ENCODE measurements at places on chromosomes 6 and 20.

DNA sequence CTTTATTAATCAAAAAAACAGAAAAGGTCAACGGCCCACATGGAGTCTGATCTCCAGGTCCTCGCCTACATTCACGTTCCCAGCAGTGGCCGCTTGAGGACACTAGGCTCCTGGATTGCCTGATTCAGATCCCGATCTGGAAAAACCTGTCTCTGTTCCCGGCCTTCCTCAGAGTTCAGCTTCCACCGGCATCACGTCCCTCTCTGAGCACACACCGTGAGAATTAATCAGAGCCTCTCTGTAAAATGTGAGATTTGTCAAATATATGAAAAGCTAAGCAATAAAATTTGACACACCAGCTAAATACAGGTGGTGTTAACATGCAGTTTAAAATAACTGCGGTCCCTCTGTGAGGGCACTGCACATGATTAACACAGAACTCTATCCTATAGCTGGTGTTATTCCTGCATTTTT is 122.8 kb upstream of the COL21A1 start:
- no peak for DNase-seq

DNA sequence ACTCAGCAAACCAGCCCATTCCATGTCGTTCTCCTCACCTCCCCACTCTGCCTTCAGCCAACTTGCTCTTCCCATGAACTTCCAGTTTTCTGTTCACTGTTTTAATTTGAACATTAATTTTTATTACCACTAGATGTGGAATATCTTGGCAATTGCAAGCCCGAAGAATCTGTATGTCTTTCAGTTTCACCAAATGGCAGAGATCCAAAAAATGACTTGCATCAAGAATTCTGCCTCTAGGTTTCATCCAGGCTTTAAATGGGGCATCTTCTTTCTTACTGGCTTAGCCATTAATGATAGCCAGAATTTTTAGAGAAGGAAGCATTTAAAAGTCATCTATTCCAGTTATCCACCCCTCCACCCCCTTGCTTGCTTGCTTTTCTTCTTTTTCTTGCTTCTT is 39.0 kb downstream of the CAP2 start:
- DNase-seq = no peak

DNA sequence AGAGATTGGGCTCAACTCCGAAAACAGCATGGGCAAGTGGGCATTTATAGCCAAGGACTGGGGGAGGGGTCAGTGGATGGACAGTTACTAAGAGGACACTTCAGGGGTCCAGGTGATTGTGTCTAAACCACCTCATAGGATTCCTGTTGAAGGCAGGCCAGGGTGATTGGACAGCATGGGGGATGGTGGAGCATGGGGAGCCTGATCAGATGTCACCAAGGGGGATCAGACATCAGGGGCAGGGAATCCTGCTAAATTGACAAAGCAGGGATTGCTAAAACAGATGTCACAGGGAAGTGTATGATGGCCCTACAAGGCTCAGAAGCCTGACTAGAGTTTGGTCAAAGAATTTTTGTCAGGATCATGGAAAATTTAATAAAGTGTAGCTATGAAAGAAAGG is 2.4 kb upstream of the PYGB start:
- no peak for DNase-seq

- DNase-seq = no peak
Observed at GRCh38 chr20:11324990-11325389, 592.7 kb upstream of the BTBD3 start.

DNA sequence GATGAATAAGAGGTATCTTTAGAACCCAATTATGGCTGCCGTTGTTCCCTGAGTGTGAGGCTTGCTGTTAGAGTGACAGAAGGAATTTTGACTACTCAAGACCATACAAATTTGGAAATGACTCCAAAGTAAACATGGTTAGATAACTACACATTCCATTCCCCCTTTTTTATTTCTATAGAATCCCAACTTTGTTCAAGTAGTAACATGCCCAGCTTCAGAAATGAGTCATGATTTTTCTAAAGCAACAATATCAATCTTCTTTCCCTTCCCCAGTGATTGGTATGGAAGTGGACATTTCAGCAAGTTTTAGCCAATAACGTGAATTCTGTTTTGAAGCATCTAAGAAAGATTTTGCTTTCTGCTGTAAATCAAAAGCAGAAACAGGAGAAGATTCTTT is 37.8 kb downstream of the HCRTR2 start:
- DNase-seq = no peak

All from activated T-cell treated with anti-CD3 and anti-CD28 coated beads for 24 hours (primary cell).